C1 segment of cervical spinal cord (tissue), 14 donors: ENCODE measurements at places on chromosomes 2 and 18.

GRCh38 chr2:109200616-109201464 lies 71.8 kb downstream of the SH3RF3 start:
- DNase-seq = no peak

GRCh38 chr2:123715467-123715982 lies 309.6 kb upstream of the CNTNAP5 start:
- DNase-seq = no peak

- DNase-seq = no peak
Observed at GRCh38 chr18:76564117-76564516, 69.1 kb upstream of the ZNF516 start.

DNA sequence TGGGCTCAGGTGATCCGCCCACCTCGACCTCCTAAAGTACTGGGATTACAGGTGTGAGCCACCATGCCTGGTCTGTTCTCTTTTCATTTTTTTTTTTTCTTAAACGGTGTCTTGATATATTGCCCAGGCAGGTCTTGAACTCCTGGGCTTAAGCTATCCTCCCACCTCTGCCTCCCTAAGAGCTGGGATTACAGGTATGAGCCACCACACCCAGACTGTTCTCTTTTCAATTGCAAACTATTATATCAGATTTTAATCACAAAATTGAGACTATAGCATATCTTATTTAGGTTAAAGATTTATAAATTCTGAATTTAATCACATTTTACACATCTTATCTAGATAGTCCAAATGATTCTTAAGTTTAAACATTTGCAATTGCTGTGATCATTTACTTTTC lies 15.5 kb upstream of the ACTR2 start:
- no peak for DNase-seq

- no peak for DNase-seq
Observed at GRCh38 chr2:111167076-111167862, 46.6 kb downstream of the BCL2L11 start.
